ENCODE measurements at places on chromosomes 12 and 14. TPM values are rescaled to one million over a fixed set of nuclear protein-coding genes. Genes with fewer than 3 reads are reported as not detected.

- H3K27me3 ChIP-seq = no peaks in the 10 kb centered on the region
- no peak for DNase-seq
- H3K4me1 ChIP-seq = no peaks in the 10 kb centered on the region
These were observed 1127.4 kb downstream of the LRFN5 start for GRCh38 chr14:42734041-42734440.

GRCh38 chr12:6536894-6537579 lies 2.7 kb downstream of the GAPDH start:
- H3K27ac ChIP-seq = peak overlapping the region; percentile 96
- no peak overlapping the region for H3K4me3 ChIP-seq
- H3K4me1 ChIP-seq = peaks cover 78% of the 10 kb centered on the region
- H3K36me3 ChIP-seq = peaks cover 32% of the 10 kb centered on the region
- DNase-seq = no peak

DNA sequence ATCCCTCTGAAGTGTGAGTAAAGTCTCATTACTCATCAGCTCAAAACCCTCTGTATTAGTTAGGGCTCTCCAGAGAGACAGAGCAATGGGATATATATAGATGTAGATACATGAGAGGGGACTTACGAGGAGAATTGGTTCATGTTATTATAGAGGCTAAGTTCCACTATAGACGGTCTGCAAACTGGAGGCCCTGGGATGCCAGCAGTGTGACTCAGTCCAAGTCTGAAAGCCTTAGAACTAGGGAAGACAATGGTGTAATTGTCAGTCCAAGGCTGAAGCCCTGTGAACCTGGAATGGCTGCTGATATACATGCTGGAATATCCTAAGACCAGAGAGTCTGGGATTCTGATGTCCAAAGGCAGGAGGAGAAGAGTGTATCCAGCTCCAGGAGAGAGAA lies 57.3 kb upstream of the CEP83 start:
- no peak overlapping the region for H3K4me3 ChIP-seq
- no peaks in the 10 kb centered on the region for H3K36me3 ChIP-seq
- DNase-seq = no peak
- H3K27me3 ChIP-seq = no peaks in the 10 kb centered on the region
- H3K4me1 ChIP-seq = no peaks in the 10 kb centered on the region
- no peak overlapping the region for H3K27ac ChIP-seq

GRCh38 chr12:50862316-50862715 lies 19.6 kb downstream of the TMPRSS12 start:
- H3K4me1 ChIP-seq = no peaks in the 10 kb centered on the region
- H3K4me3 ChIP-seq = no peak overlapping the region
- H3K27ac ChIP-seq = no peak overlapping the region
- H3K27me3 ChIP-seq = no peaks in the 10 kb centered on the region
- no peak for DNase-seq

DNA sequence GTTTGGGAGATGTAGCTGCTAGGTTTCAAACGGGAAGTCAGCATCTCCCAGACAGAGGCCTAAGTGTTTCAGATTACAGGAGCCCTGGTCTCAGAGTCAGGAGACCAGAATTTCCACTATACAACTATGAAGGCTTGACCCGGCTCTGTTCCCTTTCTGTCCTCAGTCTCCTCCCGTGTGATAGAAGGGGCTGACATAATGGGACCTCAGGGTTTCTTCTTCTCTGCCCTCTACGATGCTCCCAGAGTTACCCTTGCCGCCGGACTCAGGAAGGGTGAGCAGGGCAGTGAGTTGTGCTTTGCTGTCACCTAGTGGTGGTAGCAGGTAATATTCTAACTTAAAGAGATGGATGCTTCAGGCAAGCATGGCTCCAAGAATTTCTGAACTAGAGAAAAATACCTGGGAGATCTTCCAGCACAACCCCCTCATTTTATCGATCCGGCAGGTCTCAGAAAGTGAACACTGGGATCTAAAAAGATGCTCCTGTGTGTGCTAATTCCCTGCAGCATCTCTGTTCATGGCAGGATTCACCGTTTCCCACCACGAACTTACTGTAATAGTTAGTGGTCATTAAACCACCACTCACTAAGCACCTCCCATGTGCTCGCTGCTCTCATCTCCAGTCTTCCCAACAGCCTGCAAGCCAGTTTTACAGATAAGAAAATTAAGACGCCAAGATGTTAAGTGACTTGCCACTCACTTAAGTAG lies 84.4 kb downstream of the VWF start:
- H3K4me1 ChIP-seq = no peaks in the 10 kb centered on the region
- H3K4me3 ChIP-seq = no peak overlapping the region
- H3K27ac ChIP-seq = no peak overlapping the region
- H3K27me3 ChIP-seq = no peaks in the 10 kb centered on the region
- DNase-seq = peak; percentile 51

DNA sequence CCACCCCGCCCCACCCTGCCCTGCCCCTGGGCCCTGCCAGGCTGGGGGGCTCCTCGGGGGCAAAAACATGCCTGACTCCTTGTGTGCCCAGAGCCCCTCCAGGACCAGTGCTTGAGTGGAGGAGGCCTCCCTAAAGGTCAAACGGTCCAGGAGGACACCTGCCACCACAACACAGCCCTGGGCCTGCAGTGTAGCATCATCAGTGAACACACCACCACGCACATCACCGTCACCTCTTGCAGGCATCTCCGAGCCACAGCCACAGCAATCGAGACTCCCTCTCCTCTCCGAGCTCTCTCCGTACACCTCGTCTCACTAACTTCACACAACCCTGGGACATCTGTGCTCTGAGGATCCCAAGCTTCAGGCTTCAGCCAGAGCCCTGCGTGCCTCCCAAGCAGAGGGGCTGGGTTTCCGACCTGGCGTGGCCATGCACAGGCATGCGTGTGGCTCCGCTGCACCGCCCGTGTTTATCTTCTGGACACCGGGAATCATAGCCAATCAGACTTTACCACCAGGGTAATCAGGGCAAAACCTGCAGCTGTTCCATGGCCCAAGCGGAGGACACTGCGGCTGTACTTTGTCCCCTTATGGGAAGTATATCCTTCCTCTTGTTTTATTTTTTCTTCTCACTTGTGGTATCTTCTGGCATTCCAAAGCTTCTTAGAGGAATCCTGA lies 6.2 kb upstream of the DIO3 start:
- DNase-seq = no peak
- no peaks in the 10 kb centered on the region for H3K4me1 ChIP-seq
- no peaks in the 10 kb centered on the region for H3K36me3 ChIP-seq
- H3K4me3 ChIP-seq = no peak overlapping the region

DNA sequence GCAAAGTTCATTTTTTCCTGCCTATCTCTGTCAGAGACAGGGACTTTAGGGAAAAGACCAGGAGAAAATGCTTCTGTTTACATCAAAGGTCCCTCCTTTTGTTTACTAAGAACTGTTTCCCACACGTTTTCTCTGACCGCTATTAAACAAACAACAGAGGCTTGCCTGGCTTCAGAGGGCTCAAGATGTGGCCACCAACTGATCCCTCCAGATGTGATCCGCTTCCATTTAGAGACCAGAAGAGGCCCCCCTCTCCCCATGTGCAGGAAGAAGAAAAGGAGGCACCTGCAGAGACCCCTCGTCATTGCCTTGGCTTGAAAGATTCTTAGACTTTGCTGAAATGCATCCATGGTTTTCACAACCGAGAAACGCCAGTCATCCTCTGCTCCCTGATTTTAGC lies 217.9 kb upstream of the PWP1 start:
- H3K4me3 ChIP-seq = no peak overlapping the region
- H3K27me3 ChIP-seq = no peaks in the 10 kb centered on the region
- no peaks in the 10 kb centered on the region for H3K36me3 ChIP-seq
- no peak for DNase-seq
- H3K27ac ChIP-seq = no peak overlapping the region
- H3K4me1 ChIP-seq = no peaks in the 10 kb centered on the region

- H3K27me3 ChIP-seq = peaks cover 5% of the 10 kb centered on the region
- DNase-seq = no peak
- no peak overlapping the region for H3K4me3 ChIP-seq
- H3K4me1 ChIP-seq = peaks cover 19% of the 10 kb centered on the region
- no peak overlapping the region for H3K27ac ChIP-seq
These were observed 4.7 kb downstream of the MAP3K9 start for GRCh38 chr14:70804556-70805162.

DNA sequence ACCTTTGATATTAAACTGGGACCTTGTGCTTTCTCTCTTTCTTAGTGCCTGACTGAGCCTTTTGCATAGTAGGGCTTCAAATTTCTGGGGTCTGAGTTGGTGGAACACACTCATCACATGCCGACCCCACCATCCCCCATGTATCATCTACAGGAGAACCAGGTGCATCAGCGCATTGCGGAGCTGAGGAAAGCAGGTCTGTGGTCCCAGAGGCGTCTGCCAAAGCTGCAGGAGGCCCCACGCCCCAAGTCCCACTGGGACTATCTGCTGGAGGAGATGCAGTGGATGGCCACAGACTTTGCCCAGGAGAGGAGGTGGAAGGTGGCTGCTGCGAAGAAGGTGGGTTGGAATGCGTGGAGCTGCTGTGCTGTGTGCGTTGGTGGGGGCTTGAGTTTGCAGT lies 37.8 kb downstream of the EP400 start:
- DNase-seq = no peak
- H3K27me3 ChIP-seq = no peaks in the 10 kb centered on the region
- no peak overlapping the region for H3K27ac ChIP-seq
- peaks cover 83% of the 10 kb centered on the region for H3K36me3 ChIP-seq
- H3K4me3 ChIP-seq = no peak overlapping the region

- H3K4me3 ChIP-seq = no peak overlapping the region
- DNase-seq = no peak
- H3K36me3 ChIP-seq = peaks cover 62% of the 10 kb centered on the region
- H3K27me3 ChIP-seq = no peaks in the 10 kb centered on the region
- H3K4me1 ChIP-seq = peaks cover 47% of the 10 kb centered on the region
These were observed 3.3 kb downstream of the GMPR2 start for GRCh38 chr14:24235804-24236688.

DNA sequence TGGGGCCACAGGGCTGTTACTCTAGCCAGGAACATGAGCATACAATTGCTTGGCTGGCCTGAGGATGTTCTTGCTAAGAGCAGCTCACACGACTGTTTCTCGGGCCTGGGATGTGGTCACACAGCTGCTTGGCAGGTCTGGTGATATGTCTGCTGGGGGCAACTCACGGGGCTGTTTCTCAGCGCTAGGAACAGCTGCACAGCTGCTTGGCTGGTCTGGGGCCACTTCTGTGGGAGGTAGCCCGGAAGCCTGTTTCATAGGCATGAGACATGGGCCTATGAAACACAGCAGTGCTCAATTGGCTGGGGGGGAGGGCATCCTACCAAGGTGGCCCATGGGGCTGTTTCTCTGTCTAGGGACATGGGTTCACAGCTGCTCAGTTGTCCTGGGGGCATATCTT lies 73.4 kb upstream of the DDHD1 start:
- no peaks in the 10 kb centered on the region for H3K4me1 ChIP-seq
- no peaks in the 10 kb centered on the region for H3K27me3 ChIP-seq

DNA sequence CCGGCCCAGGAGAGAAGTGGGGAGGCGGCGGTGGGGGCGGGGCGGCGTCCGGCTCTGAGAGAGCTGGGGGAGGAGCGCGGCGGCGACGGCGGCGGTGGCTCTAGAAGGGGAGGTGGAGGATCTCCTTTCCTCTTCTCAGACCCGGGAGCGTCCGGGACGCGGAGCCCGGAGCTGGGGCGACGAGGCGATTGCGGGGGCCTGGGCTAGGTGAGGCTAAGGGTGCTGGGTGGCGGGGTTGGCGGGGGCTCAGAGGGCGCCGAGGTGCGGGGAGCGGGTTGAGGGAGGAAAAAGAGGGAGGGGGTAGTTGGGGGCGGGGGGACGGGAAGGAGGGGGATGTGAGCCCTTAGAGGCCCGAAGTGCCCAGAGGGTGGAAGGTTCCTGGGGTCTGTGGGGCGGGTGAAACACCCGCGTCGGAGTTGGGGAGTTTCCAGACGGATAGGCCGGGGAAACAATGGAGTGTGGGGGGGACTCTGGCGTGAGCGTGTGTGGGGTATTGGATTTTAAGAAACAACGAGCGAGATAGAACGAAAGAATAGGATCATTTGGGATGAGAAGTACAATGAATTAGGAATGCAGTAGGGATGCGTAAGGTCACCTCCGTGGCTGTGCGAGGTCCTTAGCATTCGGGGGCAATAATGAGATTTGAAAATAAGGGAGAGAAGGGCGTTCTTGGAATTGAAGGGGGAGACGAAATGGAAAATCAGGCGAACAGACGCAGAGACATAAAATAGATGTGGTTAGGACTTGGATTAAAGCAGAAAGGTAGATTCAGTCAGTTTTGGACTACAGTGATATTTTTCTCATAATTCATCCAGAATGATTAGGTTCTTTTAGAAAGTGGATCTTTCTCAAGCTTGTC lies at the start of gene SPATS2:
Gene SPATS2, plus strand, starts transcription at position 82 of the 859 bp plus-strand sequence. CDS start 93,551 bp downstream, outside the sequence.
- DNase-seq = peak; percentile 99
- H3K27ac ChIP-seq = peak within 1 kb of the TSS; percentile 93
- peaks cover 16% of the 10 kb centered on the region for H3K4me1 ChIP-seq
- H3K4me3 ChIP-seq = peak within 1 kb of the TSS; percentile 82
- no peaks in the 10 kb centered on the region for H3K27me3 ChIP-seq

DNA sequence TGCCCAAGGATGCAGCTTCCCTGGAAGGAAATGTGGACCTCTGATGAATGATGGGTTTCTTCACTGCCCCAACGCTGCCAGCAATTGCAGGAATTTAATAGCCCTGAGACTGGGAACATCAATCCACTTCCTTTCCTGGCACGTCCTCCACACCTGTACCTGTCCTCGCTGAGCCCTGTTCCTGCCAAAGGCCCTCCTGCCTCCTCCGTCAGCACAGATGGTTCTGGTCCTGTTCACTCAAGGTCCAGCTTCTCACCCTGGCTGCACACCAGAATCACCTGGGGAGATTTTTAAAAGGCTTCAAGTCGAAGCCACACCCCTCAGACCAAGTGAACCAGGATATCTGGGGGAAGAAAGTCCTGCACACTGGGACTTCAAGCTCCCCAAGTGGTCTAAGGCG lies 38.4 kb upstream of the TMEM132C start:
- H3K4me3 ChIP-seq = no peak overlapping the region
- H3K4me1 ChIP-seq = no peaks in the 10 kb centered on the region
- no peaks in the 10 kb centered on the region for H3K36me3 ChIP-seq
- no peaks in the 10 kb centered on the region for H3K27me3 ChIP-seq

The CRIP2 gene
- 422 TPM for total RNA-seq

The DPPA3 gene
- not detected for total RNA-seq

The GPX2 gene
- total RNA-seq = 3.1 TPM

The CD69 gene
- 7.3 TPM for total RNA-seq

The FSCB gene
- 0.29 TPM for total RNA-seq

The SDSL gene
- total RNA-seq = 1.1 TPM

The ADAM20 gene
- total RNA-seq = 1.1 TPM

The LRRC23 gene
- 19.3 TPM for total RNA-seq
